ENCODE measurements at places on chromosomes 4 and X.

DNA sequence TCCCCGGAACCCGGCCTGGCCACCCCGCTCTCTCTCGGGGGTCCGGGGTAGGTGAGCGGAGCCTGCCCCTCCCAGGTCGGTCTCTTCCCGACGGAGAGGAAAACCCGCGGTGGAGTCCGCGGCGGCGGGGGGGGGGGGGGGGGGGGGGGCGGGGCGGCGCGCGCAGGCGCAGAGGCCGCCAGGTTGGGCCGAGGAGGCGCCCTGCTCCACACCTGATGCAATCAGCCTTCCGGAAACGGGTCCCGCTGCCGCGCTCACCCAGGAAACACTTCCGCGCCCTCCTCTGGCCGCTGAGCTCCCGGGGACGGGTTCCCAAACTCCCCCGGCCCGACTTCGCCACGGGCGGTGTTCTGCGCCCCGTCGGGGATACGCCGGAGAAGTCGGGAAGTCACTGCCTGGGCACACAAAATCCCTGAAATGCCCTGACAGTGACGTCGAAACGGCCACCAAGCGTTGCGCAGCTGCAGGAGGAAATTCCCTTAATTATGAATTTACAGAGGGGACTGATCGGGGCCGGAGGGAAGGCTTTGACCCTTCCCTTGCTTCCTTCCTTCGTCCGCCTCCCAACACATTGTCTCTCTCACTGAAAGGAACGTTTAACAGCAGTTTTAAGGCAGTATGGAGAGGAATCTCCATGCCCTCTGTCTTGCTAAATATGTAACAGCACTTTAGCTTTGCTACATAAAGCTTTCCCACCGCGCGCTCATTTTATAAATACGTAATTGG is 2.1 kb upstream of the APBB2 start:
- peak; percentile 42 for DNase-seq

DNA sequence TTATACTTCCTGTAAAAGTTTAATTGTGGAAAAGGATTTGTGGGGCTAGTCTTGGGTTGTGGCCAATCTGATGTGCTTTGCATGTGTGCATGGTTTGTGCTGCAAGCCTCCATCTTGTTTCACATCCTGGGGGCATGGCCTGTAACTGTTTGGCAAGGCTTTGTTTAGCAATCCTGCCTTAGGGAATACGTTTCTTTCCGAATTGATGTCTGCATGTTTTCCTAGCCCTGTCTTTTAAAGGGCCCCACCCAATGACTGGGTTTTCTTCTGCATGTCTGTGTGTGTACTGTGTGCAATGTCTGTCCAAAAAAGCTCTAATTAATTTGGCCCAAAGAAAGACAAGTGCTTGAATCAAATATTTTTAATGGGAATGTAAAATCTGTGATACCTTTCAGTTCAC is 74.6 kb upstream of the MID1IP1 start:
- DNase-seq: no peak

GRCh38 chr4:120081726-120082125 is 15.1 kb upstream of the MAD2L1 start:
- DNase-seq: no peak

GRCh38 chr4:140533951-140534480 is 10.0 kb downstream of the ELMOD2 start:
- no peak for DNase-seq

DNA sequence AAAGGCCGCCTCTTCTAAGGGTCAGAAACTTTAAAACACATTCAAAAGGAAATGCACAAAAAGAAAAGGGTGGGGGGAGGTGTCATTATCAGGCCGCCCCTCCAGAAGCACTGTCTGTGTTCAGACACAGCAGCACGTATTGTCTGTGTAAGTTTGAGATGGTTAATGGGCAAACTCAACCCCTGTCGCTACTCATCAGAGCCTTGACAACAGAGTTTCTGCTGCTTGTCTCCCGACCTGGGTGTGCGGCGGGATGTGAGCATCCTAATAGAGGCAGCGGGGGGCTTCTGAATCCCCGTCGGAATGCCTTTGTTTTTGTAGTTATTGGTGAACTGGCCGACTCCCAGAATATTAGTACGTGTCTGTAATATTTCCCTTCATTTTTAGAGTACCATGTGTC is 158.9 kb downstream of the DCTD start:
- no peak for DNase-seq

DNA sequence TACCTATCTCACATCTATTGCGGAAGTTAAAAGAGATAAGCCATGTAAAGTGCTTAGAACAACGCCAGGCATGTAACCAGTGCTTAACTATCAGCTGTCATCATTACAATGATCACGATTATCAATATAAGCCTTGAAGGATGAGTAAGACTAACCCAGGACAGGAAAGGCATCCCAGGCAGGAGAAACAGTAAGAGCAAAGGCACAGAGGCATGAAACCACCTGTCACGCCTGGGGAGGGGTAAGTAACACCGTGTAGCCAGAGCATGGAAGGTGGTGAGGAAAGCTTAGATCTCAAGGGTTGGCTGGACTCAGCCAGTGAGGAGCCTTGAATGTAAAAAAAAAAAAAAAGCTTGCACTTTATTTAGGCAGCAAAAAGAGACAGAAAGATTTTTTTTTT is 71.7 kb upstream of the NOCT start:
- DNase-seq: no peak

GRCh38 chr4:153560908-153561307 is 94.7 kb downstream of the TMEM131L start:
- no peak for DNase-seq

GRCh38 chr4:186725469-186726425 is 2.1 kb upstream of the FAT1 start:
- DNase-seq: peak; percentile 47

DNA sequence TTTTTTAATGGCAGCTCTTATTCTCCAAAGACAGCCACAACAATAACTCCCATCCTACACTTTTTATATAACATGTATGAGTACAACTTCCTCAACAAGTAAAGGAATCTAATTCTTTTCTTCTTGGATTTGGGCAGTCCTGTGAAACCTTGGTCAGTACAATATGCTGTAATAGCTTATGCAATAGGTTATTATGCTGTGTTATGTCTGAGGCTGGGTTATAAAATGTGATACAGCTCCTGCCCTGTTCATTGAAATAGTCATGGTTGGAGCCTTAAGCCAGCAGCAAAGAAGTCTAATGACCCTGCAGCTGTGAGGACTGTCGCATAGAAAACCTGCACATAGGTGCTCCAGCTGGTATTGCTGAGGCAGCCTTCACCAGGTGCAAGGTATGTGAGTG is 215.8 kb upstream of the RASGEF1B start:
- no peak for DNase-seq

DNA sequence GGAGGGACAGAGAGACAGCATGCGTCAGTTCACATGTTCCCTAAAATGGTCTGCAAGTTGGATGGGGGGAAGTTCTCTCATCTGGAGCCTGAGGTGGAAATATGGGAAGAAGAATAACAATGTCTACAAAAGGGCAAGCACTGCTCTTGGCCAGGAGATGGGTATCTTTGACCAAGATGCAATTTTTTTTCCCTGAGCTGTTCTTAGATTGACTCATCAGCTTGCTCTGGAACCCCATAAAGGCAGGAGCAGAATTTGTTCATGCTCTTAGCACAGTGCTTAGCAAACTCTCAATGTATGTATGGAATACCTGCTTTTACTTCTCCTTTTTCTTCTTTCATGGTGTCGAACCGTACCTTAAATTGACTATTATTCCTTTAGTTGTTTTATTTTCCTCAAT is 90.5 kb upstream of the ZNF827 start:
- no peak for DNase-seq

- DNase-seq: no peak
Observed at GRCh38 chrX:20463296-20464075, 196.8 kb upstream of the RPS6KA3 start.

GRCh38 chrX:153921511-153922446 is 4.3 kb downstream of the ARHGAP4 start:
- DNase-seq: no peak

- no peak for DNase-seq
Observed at GRCh38 chrX:81120936-81121371, 80.8 kb downstream of the HMGN5 start.

GRCh38 chr4:17493619-17494018 is 18.3 kb downstream of the QDPR start:
- no peak for DNase-seq

- DNase-seq: no peak
Observed at GRCh38 chrX:123449335-123449734, 265.3 kb downstream of the GRIA3 start.

- no peak for DNase-seq
Observed at GRCh38 chr4:94978904-94979303, 221.1 kb downstream of the BMPR1B start.

DNA sequence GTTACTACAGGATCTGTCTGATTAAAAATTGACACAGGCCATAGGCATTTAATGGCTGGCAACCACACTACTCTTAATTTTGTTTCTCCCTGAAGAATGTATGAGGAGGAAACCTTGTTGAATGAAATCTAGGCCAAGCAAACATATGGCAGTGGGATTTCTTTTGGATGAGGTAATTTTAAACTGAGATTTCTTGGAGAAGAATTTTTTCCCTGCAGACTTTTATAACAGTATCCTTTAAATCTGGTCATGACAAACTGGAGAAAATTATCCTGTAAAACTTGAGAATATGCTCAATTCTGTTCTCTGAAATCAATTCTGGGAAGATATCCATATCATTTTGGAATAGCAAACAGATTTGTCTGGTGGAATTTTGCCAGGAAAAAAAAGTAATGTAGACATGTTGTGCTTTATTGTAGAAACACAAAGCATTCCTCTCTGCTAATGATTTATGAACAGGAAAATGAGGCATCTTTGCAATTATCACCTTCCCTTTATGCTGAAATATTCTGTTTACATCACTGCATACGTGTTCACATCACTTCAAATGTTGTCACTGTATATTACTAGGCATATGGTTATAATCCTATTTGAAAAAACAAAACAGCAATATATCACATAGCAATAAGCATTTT is 108.3 kb upstream of the ARSJ start:
- DNase-seq: no peak

DNA sequence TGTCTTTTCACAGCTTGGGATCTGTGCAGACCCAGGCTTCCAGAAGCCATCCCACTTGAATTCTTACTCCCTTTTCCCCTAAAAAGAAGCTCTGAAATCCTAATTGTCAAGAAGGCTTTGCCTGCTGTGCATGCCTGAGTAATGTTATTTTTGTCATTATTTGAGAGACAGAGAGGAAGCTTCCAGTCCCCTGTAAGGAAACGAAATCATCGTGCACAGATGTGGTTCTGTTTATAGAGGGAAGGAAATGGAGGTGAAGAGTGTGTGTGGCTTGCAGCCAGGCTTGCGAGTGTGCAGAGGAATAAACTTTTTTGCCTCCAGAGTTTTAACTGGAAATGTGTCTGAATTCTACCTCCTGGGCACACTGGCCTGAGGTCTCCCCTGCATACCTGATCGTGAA is 70.2 kb downstream of the TBL1X start:
- DNase-seq: no peak

GRCh38 chrX:42219231-42219630 is 295.9 kb upstream of the CASK start:
- no peak for DNase-seq

- DNase-seq: no peak
Observed at GRCh38 chr4:147610686-147611085, 6.5 kb upstream of the TMEM184C start.

- no peak for DNase-seq
Observed at GRCh38 chrX:15820106-15821073, 30.1 kb downstream of the ZRSR2 start.

GRCh38 chrX:120517936-120518335 is 42.8 kb downstream of the CUL4B start:
- DNase-seq: no peak

Data from D721Med (cell line).